NCI-H2171 (cell line): ENCODE measurements at places on chromosomes 1 and 21.

GRCh38 chr1:153367090-153367489 is 8.3 kb downstream of the S100A12 start:
- no peak for DNase-seq

DNA sequence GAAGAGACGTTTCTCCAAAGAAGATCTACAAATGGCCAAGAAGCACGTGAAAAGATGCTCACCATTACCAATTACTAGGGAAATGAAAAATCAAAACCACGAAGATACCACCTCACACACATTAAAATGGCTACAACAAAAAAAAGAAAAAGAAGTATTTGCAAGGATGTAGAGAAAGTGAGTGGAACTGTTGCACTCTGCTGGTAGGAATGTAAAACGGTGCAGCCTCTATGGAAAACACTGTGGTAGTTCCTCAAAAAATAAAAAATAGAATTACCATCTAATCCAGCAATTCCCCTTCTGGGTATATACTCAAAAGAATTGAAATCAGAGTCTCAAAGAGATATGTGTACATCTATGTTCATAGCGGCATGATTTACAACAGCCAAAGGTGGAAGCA is 115.4 kb upstream of the EDN2 start:
- no peak for DNase-seq

- DNase-seq: peak; percentile 75
Observed at GRCh38 chr1:28877132-28877781, 37.1 kb upstream of the EPB41 start.

DNA sequence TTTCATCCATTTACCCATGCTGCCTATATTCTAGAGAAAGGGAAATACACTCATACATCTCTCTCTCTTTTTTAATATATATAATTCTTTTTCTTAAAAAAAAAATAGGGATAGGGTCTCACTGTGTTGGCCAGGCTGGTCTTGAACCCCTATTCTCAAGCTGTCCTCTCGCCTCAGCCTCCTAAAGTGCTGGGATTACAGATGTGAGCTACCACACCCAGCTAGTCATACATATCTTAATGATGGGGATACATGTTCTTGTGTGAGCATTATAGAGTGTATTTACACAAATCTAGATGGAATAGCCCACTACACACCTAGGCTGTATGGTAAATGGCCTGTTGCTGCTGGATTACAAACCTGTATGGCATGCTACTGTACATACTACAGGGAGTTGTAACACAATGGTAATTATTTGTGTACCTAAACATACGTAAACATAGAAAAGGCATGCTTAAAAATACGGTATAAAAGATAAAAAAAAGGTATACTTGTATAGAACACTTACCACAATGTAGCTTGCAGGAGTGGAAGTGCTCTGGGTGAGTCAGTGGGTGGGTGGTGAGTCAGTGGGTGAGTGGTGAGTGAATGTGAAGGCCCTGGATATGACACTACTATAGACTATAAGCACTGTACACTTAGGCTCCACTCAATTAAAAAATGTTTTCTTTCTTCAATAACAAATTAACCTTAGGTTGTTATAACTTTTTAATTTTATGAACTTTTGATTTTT is 72.9 kb downstream of the IVNS1ABP start:
- DNase-seq: no peak

DNA sequence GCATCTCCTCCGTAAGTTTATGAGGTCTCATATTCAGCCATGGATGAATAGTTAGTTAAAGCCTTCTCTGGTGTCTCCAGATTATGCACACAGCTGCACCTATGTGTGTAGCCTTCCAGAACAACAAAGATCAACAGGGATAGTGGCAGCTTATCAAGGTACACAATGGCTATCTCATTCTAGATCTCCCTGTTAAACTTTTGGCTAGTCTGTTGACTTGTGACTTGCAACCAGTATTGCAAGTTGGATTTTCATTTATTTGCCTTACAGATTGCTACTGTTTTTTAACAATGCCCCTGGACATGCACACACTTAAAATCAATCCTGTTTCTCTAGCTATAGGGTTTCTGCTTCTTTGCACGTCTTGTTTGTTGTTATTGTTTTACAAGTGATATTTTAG is 363.2 kb downstream of the OMA1 start:
- no peak for DNase-seq

DNA sequence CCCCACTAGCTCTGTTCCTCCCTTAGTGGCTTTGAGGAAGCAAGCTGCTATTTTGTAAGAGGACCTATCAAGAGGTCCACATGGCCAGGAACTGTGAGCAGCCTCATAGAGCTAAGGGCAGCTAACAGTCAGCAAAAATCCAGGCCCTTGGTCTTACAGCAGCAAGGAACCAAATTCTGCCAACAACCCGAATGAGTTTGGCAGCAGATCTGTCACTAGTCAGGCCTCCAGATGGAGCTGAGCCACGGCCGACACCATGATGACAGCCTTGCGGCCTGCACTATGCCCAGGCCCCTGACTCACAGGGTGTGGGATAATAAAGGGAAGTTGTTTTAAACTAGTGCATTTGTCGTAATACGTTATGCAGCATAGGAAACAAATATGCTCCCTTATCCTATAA is 28.0 kb upstream of the H3-3A start:
- no peak for DNase-seq

- DNase-seq: no peak
Observed at GRCh38 chr1:94737124-94737998, 82.8 kb upstream of the SLC44A3 start.

GRCh38 chr1:3787349-3787715 is 9.0 kb downstream of the LRRC47 start:
- DNase-seq: no peak

DNA sequence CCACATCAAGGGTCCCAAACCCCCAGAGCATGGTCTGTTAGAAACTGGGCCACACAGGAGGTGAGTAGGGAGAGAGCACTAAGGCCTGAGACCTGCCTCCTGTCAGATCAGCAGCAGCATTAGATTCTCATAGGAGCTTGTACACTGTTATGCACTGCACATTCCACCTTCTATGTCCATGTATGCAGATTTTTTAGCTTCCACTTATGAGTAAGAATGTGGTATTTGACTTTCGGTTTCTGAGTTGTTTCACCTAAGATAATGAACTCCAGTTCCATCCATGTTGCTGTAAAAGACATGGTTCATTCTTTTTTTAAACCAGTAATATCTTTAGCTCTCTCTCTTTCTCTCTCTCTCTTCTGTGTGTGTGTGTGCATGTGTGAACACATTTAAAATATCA is 663 bp upstream of the GBP6 start:
- no peak for DNase-seq

DNA sequence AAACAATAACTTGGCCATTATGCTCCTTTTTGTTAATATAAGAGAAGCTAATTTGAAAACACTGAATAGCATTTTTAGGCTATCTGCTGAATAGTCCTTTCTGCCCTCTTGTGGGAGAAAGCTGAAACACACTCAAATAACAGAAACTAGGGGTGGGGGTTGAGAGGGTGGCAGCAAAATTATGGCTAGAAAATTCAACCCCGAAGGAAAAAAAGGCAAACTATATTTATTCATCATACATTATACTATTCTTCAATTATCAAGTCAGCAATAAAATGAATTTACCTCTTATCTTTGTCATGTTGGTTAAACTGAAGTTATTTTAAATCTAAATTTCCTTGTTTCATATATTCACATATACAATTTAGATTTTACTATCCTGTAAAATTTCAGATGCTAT is 255.9 kb downstream of the FAF1 start:
- peak; percentile 57 for DNase-seq

GRCh38 chr21:15022608-15023261 is 42.1 kb downstream of the NRIP1 start:
- no peak for DNase-seq

DNA sequence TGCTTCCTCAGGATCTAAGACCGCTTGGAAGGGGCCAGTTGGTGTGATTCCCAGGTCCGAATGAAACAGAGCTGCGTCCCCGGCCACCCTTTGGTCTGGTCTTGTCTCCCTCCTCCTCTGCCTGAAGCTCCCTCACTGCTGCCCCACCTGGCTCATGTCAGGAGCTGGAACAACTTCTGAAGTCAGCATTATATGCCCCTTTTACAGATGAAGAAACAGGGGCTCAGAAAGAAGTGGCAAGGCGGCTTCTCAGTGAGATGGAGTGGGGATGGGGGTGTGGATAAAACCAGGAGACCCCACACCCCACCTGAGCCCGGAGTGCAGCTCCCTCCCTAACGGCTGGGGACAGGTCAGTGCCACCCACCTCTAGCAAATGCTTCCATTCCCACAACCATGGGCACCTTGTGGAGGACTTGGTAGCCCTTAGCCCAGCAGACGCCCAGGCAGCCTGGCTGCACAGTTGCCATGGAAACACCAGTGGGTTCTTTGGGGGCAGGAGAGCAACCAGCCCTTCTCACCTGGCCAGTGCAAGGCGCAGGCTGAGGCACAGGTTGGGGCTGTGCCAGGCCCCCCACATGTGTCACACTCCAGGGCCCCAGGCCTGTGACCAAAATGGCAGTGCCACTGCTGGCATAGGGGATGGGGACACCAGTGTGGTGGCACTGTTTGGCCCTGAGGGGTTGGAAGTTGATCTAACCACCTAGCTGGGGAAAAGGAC is 31.9 kb upstream of the ECE1 start:
- DNase-seq: no peak

DNA sequence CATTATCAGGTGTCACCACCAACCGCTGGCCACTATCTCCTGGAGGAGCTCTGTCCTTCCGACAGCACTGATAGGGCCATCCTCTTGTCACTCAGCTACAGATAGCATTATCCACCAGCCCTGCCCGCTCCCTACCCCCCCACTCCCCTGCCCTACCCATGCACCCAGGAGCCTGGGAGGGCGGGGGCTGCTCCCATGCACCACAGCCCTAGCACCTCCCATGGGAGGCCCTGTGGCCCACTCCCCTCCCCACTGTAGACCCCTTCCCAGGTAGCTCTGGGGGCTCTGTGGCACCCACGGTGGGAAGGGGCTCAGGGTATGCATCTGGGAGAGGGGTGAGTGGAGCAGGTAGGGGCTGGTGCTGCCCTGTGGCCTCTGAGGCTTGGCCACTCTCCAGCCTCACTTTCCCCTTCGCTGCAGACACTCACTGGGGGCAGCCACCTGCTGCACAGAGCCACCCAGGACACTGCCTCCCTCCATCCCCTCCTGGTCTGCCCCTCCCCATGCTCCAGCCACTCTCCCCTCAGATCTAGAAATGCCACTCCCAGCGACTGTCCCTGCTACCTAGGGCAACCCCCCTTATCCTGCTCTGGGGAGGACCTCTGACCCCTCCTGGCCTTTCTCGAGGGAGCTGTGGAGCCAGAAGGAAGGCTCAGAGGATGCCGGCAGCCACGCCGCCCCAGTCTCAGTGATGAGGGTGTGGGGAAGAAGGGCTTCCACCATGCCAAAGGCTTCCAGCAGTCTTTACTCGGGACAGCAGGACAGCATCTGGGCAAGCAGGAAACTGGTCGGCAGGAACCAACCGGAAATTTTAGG is 58.5 kb downstream of the WNT9A start:
- DNase-seq: no peak

DNA sequence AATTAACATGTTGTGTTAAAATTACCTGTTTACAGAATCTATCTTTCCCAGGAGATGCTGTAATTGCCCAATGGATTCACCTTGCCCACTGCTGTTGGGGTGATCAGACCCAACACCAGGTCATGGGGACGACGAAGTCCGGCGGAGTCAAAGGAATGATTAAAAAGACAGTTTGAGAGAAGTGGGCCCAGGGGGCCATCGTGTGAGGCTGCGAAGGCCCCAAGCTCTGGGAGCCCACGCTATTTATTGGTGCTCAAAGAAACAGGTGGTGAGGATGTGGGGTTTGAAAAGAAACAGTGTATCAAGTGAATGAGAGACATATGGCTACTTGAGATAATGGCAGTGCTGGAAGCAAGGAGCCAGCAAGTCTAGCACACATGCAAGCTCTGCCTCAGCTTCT is 16.3 kb upstream of the L1TD1 start:
- peak; percentile 92 for DNase-seq

- peak; percentile 6 for DNase-seq
Observed at GRCh38 chr1:222680080-222680479, 32.2 kb downstream of the AIDA start.

GRCh38 chr1:109623601-109624161 is 4.0 kb downstream of the AMPD2 start:
- no peak for DNase-seq

- no peak for DNase-seq
Observed at GRCh38 chr21:17793246-17794123, 25.7 kb downstream of the C21orf91 start.

DNA sequence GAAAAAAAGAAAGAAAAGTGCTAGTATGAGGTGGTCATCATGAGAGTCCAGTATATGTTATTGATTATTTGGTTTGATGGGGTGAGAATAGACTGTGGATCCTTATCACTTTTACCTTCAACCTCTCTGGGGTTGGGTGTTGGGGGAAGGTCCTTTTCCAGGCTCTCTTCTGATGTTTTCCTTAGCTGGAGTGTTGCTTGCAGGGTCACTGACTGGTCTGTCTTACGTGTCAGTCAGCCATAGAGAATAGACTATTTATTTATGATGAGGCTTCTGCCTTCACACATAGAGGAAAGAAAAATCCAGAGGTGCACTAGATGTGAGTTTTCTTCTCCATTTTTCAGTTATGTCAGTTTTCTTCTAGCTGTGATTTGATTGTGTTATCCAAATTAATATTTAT is 36.5 kb downstream of the MAP3K21 start:
- DNase-seq: no peak

DNA sequence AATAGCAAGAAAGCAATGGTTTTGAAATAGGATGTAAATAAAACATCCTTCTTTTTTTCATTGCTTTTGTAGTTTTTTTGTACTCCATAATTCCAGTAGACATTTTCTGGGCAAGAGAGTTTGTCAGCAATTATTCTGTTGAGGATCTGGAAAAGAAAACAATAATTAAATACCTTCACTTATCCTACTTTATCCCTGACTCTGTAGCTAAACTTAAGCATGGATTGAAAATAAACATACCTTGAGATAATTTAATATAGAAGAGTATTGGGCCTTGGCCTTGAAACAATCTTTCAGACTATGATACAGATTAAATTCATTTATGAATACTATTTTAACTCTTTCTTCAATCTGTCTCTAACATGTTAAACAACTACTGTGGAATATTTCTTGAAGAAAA is 321.2 kb downstream of the CHRM3 start:
- DNase-seq: no peak

DNA sequence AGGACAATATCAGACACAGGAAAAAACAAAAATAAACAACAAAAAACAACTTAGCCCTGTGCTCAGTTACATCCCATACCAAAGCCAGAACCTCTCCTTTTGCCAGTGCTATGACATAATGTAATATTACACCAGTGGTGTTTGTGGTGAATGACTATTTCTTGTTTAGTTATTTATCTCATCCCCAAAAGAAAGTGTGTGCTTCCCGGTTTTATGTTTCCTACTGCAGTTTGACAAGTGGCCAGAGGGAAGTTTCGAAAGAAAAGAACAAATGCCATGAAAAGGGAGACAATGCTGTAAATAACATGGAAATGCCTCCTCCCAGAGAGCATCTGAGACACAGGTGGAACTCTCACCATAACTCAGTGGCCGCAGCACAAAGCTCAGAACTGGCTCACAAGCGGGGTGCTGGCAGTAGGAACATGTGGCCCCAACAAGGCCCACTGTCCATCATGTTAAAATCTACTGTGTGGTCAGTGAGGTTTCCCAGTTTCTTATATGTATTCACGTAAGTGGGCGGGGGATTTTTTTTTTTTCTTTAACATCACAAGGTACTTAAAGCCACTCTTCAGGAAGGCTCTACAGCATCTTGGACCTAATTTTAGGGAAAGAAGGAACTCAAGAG is 158.2 kb downstream of the BARHL2 start:
- no peak for DNase-seq
